ENCODE measurements at places on chromosomes 12 and 14.
A peak's percentile ranks its signal among the peaks of the same experiment; 100 is the strongest.

DNA sequence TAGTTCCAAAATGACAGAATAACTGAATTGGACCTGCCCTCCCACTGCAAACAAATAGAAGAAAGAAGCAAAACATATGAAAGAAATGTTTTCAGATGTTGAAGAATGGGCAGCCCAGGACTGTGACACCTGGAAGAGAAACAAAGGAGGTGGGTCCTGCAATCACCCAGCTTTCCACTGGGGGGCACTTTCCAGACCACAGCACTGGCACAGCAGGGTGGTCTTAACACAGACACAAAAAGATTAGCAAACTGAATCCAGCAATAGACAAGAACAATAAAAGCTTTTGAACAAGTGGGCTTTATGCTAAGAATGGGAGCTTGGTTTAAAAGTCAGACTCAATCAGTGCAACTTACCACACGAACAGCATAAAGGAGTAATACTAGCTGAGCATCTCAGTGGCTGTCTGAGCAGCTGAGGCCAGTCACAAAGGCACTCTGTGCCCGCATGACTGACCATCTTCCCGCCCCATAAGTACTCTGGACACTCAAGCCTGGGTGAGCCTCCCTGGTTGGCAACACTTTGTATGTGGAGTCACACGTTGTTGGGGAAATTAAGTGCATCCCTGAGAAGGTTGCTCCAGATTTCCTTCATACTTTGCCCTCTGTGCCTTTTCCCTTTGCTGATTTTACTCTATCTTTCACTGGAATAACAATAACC, 27.7 kb downstream of the JKAMP start:
- DNase-seq = no peak

GRCh38 chr12:32702946-32703345, 23.8 kb downstream of the DNM1L start:
- DNase-seq = no peak

DNA sequence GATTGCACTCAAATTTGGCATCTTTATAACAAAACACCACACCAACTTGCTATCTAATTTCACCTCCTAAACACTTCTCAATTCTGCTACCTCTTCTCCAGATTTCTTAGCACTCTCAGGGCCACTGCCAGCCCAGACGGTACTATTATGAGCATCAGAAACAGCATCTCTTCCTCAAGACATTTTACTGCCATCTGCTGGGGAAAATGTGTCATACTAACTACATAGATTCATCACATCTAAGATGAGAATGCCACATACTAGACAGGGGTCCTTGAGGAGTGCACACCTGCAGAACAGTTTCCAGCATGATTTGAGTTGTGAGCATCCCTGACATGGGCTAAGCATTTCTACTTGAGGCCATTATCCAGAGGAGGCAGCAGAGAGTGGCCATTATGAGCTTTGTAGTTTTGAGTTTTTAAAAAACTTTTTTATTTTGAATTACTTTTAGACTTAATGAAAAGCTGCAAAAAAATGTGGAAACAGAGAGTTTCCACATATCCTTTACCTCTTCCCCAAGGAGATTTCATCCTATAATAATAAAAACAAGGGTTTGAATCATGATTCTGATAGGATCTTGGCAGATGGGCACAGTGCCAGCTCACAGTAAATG, 15.1 kb upstream of the GRIP1 start:
- DNase-seq = peak; percentile 61

- DNase-seq = no peak
These were observed 55.1 kb downstream of the CMAS start for GRCh38 chr12:22100958-22101748.

GRCh38 chr12:1877169-1877878, 41.1 kb downstream of the CACNA2D4 start:
- DNase-seq = no peak

GRCh38 chr12:77152623-77153193, 87.3 kb upstream of the E2F7 start:
- DNase-seq = peak; percentile 29

DNA sequence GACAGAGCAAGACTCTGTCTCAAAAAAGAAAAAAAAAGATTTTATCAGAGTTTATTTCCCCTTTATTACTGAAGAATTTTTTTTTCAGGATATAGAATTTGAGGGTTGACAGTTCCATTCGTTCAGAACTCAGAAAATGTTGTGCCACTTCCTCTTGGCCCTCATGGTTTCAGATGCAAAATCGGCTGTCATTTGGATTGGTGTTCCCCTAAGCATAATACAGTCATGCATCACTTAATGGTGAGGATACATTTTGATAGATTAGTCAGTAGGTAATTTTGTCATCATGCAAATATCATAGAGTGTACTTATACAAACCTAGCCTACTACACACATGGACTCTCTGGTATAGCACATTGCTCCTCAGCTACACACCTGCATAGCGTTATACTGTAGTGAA, 263.9 kb upstream of the RTL1 start:
- no peak for DNase-seq

GRCh38 chr12:53456654-53457366, 4.9 kb downstream of the PCBP2 start:
- DNase-seq = no peak

GRCh38 chr12:93582351-93582750, 9.9 kb downstream of the SOCS2 start:
- DNase-seq = no peak

GRCh38 chr14:74852922-74853530, 22.9 kb downstream of the PROX2 start:
- DNase-seq = no peak

GRCh38 chr12:12202747-12203146, 64.1 kb downstream of the LRP6 start:
- no peak for DNase-seq

- DNase-seq = no peak
These were observed 23.7 kb downstream of the SEL1L start for GRCh38 chr14:81509838-81510452.

- no peak for DNase-seq
These were observed 41.4 kb downstream of the PRPF40B start for GRCh38 chr12:49664591-49665239.

DNA sequence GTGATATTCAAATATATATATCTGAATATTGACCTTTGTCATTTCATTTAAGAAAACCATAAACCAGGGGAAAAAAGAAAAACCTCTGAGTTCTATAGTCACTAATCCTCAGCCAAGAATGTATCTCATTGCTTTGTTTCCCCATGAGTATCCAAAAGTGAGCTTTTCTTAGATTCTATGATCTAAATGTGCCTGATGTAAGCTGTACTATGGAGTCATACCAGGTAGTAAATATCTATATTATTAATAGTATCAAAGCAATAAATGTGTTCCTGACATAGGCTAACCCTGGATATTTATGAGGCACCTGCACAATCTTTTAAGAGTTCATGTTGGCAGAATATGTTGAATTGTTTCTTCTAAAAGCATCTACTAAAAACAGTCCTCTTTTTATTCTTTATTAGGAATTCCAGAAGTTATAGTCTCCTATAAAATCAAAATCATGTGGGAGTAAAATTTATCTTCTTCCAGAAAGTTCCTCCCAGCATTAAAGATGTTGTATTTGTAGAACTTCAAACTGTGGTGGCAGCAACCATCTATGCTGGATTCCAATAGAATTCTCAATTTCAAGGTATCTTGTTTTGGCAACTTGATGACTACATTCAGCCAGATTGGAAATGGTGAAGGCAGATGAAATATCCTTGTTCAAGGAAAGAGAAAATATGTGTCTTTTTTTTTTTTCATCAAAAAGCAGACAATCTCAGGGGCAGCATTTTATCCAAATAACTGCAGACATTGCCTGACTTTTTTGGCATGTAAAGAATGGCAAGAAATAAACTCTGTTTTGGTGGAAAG, 139.7 kb upstream of the RASSF8 start:
- no peak for DNase-seq

GRCh38 chr14:94043111-94043755, 17.1 kb downstream of the OTUB2 start:
- no peak for DNase-seq

GRCh38 chr12:56989861-56990610, 16.3 kb downstream of the ZBTB39 start:
- no peak for DNase-seq

- no peak for DNase-seq
These were observed 26.1 kb downstream of the SERPINA3 start for GRCh38 chr14:94638339-94638738.

GRCh38 chr14:100654814-100655740, 67.9 kb upstream of the BEGAIN start:
- DNase-seq = no peak

DNA sequence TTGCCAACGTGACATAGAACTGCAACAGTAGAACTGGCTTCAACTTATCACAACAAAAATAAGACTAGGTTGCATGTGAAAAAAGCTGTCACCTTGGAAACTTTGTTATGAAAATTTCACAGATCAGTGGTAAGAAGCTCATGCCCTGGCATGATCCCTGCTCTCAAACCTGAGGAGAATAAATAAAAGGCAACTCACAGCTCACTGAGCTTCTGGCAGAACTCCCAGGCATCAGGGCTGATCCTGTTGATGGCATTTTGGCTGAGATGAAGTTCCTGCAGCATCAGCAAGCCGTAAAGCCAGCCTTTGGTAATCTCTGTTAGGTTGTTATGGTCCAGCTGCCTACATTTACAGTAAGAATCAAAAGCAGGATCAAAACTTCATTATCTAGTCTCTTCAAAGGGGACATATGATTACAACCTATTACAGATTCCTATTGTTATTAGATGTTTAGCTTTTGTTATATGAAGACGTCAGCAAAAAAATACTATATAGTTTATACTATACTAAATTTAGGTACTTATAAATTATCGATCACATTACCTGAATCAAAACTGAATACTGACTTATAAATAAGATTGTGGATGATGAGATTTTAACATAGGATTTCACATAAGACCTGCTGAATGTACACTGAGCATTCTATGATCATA, 32.0 kb downstream of the LRIG3 start:
- DNase-seq = peak; percentile 96

DNA sequence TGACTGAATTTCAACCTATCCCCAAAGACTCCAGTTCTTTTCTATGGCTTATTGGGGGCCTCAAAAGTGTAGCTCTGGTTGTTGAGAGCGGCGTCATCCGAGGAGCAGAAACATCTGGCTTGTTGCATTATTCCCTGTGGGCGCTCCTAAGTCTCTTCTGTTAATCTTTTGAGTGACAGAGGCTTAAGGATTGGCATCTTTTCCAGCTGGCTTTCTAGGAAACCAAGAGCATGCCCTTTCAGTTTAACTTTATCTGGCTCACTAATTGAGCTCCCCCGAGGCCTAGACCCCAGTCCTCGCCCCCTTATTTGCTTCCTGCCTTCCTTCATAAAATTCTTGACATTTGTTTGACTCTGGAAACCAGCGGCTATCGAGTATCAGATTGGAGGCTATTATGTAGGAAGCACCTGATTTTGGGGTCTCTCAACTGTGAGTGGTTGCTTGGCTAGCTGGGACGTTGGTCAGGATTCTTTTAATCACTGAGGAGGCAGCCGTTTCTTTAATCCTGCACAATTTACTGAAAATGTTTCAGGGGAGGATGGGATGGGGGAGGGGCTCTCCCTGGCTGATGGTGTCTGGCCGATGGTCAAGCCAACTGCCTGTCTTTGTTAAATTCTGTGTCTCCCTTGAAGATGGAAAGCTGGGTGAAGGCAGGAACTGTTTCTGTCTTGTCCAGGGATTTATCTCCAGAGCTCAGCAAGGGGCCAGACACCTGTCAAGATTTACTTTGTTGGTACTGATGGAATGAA, 3.1 kb downstream of the SMOC1 start:
- DNase-seq = no peak

DNA sequence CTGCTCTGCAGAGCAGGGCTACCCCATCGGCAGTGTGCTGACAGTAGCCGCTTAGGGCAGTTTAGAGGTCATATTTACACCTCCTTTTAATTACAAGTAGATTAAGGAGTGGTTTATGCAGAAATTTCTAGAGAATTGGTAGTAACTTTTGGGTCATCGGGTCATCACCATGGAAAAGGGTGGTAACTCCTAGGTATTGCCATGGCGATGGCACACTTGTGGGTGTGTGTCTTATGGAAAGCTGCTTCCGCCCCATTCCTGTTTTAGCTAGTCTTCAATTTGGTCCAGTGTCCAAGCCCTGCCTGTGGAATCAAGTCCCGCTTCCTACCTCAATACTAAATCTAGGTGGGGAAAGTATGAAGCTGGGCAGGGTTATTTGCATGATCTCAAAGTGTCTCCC, 29.5 kb upstream of the ZNF740 start:
- no peak for DNase-seq

DNA sequence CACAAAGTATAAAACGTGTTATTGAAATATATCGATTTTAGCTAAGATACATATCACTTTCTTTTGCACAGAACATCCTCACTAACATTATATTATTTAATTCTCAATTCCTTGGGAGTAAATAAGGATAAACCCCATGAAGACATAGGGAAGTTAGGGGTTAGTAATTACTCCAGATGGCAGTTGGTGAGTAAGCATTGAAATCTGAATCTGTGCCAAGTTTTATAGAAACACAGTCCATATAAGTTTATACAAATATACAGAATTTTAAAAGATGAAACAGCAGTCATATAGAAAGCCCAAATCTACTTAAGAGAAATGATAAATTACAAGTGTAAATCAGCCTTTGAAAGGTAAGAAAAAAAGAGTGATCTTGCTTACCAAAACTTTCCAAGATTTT, 200.4 kb upstream of the SYT10 start:
- DNase-seq = peak; percentile 50

DNA sequence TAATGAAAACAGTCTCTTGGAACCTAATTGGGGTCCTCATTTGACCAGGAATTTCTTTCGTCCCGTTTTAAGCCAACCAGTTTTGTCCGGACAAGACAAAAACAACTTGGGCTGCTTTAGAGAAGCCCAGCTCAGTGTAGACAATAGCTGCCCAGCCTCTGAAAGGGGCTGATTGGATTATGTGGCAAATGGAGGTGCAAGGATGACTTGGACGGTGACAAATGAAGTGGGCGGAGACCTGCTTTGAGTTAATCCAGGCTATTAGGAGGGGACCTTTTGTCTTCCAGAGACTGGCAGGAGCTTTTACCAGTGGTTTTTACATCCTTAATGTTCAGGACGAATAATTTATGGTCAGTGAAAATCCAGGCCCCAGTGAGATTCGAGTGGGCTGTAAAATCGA, 4.8 kb downstream of the MEG3 start:
- DNase-seq = no peak

DNA sequence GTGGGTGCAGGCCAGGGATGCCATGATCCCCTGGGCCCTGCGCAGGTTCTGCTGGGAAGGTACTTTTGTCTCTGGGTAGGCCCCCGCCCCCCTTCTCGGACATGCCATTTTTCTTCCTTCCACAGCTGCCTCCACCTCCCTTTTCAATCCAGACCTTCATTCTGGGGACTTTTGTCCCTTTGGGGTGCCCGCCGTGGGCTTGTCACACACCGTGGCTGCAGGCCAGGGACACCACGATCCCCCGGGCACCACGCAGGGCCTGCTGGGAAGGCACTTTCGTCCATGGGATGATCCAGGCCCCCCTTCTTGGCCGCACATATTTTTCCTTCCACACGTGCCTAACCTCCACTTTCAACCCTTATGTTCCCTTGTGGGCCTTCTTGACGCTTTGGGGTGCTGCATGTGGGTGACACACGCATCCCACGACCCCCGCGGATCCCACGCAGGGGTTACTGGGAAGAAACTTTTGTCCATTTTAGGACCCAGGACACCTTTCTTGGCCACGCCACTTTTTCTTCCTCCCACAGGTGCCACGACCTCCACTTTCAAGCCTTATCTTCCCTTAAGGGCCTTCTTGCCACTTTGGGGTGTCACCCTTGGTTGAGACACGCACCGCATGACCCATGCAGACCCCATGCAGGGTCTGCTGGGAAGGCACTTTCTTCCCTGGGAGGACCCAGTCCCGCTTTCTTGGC, 272.5 kb downstream of the ALG10 start:
- no peak for DNase-seq

GRCh38 chr12:94025068-94025467, 123.3 kb upstream of the PLXNC1 start:
- DNase-seq = no peak
